ENCODE measurements at places on chromosomes 3 and 15.

DNA sequence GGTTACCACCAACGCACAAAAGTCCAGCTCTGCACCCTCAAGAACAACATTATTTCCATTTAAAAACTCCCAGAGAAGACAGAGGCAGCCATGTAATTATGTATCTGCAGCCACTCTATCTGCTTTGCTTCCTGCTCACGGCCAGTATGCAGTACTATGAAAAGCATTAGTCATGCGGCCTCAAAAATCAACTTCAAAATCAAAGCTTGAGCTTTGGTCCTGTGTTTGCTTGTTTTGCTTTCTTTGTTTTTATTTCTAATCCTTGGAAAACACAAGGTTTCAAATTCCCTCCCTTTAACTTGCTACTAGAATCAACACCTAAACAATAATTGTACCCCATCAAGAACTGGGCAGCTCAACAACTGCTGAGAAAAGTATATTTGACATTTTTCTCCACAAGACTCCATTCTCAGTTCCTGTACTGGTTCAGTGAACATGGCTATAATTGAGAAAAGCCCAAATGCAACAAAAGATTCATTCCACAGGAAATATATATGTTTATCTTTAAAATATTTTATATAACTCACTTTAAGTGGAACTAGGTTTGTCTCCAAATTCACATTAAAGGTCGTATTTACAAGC is 37.6 kb downstream of the GBE1 start:
- no peak for DNase-seq

DNA sequence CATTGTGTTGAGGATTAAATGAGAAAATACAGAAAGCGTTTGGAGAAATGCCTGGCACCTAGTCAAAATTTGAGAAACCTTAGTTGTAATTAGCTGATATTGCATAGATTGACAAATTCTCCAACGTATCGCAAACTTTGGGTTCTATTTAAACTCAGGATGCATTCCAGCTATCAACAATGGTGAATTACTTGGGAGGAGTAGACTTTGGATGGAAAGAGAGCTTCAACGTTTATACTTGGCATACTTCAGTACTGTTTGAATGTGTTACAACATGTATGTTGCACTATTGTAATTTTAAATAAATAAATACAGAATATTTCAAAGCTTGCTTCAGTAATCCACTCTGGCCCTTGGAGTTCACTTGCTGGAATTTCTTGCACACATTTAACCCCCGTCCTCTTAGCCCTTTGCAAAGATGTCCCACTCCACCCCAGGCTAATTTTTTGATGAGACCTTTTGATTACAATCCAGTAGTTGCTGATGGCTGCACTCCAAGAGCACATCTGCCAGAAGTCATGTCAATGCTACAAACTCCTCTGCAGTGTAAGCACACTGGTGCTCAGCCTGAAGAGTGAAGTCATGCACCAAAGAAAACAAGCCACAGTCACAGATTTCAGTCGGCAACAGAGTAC is 4.7 kb upstream of the DIS3L start:
- no peak for DNase-seq

DNA sequence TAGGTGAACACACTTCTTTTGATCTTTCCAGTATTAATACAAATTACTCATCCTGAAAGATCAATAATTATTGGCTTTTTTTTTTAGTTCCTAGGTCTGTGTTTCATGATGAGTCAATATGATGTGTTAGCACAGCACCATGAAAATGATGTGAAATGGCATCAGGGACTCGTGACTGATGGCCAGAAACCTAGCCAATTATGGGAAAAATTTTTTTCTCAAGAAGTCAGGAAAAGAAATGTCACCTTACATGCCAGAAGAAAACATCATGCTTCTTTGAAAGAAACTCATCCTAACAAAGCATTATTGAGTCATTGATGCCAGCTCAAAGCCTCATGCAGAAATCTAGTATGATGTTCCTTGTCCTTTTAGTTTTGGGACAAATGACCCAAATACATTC is 468.3 kb upstream of the CBLB start:
- no peak for DNase-seq

- no peak for DNase-seq
Measured at GRCh38 chr3:134680796-134681521, 30.1 kb upstream of the KY start.

- DNase-seq = no peak
Measured at GRCh38 chr3:170513642-170514041, 72.2 kb downstream of the SLC7A14 start.

GRCh38 chr3:44890258-44890657 is 15.8 kb downstream of the TGM4 start:
- no peak for DNase-seq

DNA sequence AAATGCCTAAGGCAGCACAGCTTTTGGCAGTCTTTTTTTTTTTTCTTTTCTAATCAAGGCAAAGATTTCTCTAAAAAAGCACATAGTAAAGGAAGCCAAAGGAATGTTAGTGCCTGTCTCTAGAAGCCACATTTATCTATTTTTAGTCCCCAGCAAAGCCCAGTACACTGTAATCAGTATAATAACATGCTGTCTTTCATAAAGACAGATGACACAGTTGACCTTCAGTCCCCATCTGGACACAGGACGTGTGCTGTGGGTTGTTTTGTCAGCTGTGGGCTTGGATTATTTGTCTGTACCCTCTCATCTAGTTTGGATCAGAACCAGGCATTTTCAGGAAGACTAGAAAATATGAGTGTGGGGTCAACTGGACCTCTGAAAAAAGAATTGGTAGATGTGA is 110.4 kb upstream of the CTNNB1 start:
- DNase-seq = no peak

GRCh38 chr3:123291404-123291803 is 89.7 kb downstream of the SEC22A start:
- no peak for DNase-seq

- DNase-seq = no peak
Measured at GRCh38 chr15:34812369-34812768, 17.0 kb upstream of the ACTC1 start.

GRCh38 chr3:270688-271087 is 74.1 kb downstream of the CHL1 start:
- DNase-seq = no peak

DNA sequence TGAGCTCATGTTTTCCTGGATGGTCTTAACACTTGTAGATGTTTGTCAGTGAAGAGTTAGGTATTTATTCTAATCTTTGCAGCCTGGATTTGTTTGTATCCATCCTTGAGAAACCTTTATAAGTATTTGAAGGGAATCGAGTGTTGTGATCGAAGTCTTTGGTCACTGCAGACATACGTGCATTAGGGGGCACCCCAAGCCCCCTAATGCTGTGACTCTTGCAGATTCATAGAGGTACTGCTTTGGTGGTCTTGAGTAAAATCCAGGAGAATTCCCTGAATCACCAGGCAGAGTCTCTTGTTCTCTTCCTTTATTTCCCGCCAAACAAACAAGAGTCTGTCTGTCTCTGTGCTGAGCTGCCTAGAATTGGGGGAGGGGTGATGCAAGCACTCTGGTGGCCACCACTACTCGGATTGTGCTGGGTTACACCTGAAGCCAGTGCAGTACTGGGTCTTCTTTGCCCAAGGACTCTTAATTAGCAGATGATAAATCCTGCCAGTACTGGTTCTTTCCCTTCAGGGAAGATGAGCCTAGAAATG is 170.5 kb upstream of the POU1F1 start:
- no peak for DNase-seq

DNA sequence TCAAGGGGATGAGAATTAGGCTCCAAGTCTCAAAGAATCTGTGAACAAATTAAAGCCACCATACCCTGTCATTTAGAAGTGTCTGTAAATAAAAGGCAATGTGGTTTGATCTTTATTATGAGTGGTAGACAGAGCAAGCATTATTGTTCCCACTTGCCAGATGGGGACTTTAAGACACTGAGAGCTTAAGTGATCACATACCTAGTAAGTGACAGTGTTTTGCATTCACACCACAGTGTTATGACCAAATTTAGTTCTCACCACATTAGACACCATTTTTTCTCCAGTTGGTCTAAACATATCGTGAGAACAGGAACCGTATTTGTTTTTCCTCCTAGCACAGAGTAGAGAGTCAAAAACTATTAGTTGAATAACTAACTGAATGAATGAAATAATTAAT is 13.2 kb upstream of the ZBED2 start:
- no peak for DNase-seq

DNA sequence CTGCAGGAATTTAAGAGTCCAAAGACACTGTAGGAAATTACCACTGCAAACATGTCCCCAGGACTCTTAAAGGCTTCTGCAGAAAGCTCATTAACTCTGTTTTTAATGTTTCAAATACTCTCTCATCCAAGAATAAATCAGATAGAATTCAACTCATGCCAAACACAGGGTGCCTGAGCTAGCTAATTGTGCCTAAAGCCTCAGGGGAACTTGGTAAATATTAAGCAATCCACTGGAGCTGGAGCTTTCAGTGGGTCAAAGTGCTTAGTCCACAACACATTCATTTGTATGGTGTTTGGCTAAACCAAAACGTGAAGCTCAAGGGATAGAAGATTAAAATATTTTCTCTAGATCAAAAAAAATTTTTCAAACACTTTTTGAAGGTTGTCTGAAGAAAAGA is 131.4 kb downstream of the THRB start:
- no peak for DNase-seq

DNA sequence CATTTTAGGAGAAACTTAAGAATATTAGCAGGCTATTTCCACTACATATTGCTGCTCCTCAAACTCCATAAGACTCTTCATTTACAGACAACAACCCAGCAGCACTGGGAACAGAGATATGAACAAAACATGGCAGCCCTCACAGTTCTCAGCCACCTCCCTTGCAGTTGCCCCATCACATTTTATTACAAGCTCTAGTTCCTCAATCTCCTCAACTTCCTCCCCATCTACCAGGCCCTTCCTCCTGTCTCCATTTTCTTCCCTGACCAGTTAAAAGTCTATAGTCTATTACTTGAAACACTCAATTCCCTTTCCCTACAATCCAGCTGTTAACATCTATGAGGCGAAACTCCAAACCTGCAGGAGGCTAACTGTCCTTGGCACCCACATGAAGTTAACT is 412.5 kb downstream of the TBC1D5 start:
- DNase-seq = no peak

DNA sequence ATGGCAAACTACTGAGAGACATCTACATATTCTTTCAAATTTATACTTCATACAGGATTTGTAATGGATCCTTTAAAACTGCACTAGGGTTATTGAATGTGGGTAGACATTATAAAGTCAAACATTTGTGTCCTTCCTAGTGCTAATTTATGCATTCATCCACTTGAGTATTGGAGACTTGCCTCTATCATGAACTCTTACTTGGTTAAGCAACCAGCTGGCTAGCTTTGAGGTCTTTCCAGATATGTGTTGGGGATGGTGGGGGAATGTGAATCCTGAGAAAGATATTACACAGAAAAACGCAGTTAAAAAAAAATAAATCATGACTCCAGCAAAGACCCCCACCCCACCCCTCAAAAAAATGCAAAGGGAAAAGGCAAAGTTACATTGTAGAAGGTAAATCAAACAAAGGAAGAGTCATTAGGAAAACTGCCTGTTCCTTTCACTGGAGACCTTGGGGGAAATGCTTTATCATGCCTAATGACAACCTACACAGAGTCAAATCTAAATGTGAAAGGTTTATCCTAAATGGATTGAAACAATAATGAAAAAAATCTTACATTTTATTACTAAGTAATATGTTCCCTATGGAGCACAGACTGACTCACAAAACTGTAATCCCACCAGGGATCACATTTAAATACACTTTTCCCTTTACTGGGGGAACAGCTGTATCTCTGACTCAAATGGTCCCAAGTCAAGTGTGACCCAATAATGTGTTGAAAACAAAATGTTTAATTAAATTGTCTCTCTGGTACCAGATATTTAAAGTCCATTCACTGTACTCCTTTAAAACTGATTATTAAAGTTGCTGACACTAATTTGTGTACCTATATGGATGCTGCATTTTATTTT is 522.3 kb downstream of the ROBO1 start:
- no peak for DNase-seq

DNA sequence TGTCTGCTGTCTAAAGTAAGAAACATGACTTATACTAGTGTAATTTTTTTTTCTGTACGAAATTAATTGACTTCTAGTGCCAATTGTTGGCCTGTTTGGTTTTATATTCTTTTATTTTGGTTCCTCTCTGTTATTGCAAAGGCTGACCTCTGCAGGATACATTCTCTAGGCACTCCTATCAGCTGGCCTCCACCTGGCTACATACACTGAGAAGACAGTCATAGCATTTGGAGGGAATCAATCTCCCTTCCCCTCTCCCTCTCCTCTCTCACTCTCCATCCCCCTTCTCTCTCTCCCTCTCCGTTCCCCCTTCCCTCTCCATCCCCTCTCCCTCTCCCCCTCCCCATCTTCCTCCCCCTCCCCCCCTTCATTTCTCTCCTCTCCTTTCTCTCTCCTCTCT is 116.7 kb downstream of the MCTP2 start:
- no peak for DNase-seq

DNA sequence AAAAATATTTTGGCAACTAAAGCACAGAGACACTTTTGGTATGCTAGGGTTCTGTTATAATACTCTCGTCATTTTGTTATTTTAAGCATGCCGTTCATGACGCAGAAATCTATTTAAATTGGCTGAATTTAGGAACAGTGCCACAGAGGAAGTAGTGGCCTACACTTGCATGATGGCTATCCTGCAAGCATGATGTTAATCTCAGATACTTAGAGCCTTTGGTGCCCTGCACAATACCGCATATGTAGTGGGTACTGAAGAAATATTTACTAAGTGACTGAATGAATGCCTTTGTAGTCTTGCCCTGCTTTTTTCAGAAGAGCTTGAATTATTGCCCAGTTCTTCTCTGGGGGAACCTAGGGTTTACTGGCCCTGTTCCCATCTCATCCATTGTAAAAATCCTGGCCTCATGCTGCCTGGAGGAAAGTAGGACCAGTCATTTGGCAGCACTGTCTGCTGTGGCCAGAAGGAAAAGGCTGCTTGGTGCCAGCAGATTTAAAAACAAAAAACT is 79.0 kb downstream of the SERPINI1 start:
- no peak for DNase-seq

DNA sequence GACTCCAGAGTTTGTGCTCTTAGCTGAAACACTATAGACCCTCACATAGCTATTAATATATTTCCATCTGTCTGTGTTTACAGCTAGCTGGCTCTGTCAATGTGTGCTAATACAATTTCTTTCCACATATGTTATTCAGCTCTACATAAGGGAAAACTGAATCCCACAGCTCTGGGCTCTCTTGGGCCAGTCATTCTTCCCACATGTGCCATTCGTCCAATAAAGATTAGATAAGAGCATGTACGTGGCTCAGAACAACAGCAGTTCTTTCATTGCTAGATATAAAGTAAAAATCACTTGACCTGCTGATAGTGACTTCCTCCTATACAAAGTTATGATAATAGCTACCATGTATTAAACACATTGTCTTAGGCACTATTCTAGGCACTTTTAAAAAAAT is 2.8 kb upstream of the ILDR1 start:
- DNase-seq = no peak
